ENCODE measurements at places on chromosomes 3 and 15. TPM values are rescaled to one million over a fixed set of nuclear protein-coding genes. Genes with fewer than 3 reads are reported as not detected.

DNA sequence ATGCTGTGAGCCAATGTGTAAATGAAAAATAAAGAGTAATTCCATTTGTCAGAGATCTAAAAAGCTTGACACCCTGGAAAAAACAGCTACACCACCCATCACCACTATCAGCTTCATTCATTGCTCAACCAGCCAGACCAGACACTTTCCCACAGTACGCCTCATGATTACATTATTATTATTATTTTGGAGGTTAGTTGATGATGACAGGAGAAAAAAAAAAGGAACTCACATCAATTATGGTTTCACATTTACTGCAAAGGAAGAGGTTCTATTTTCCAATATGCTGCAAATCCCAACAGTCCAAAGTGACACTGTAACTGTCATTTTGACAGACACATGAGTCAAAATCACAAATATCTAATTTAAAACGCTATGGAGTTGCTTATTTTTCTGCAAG lies 134.7 kb upstream of the TSC22D2 start:
- no peak for ATAC-seq

- ATAC-seq: no peak
These were observed 74.0 kb upstream of the MANF start for GRCh38 chr3:51311055-51311454.

DNA sequence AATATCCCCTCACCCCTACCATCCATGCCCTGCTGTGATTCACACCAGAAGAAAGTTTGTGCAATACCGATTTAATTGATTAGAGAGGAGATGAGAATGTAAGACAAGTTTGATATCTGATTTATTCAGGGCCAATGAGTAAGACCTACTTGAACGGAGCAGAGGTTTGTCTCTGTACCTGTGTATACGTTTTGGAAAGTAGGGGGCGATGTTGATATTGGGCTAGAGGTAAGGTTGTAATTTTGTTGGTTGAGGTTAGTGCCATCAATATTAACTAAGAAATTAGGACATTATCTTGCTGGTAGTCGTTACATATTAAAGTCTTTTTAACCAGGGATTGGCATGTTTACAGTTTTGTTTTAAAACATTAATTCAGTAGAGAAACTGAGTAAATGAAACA lies 20.5 kb downstream of the EAF2 start:
- peak; percentile 48 for ATAC-seq

- no peak for ATAC-seq
These were observed 8.5 kb upstream of the ZBED2 start for GRCh38 chr3:111603679-111604078.

The ST3GAL6 gene
- total RNA-seq: 1.1 TPM

The MSL2 gene
- 13.8 TPM for total RNA-seq
